ENCODE measurements at places on chromosomes 1 and 21. TPM values are rescaled to one million over a fixed set of nuclear protein-coding genes. Genes with fewer than 3 reads are reported as not detected.

FMO1 gene
- total RNA-seq = not detected

VAV3 gene
- total RNA-seq = 0.23 TPM

SYT6 gene
- not detected for total RNA-seq

PTPN7 gene
- 0.33 TPM for total RNA-seq

VASH2 gene
- total RNA-seq = 1.7 TPM

B4GALT2 gene
- 90.1 TPM for total RNA-seq

BMP8A gene
- total RNA-seq = 0.54 TPM

GNAT2 gene
- 0.44 TPM for total RNA-seq

SLC45A1 gene
- total RNA-seq = 11.3 TPM

LRRC71 gene
- 0.77 TPM for total RNA-seq

GPR3 gene
- 0.95 TPM for total RNA-seq

FCRLA gene
- 0.15 TPM for total RNA-seq

CREG1 gene
- 25.9 TPM for total RNA-seq

EPB41 gene
- total RNA-seq = 20.2 TPM

CYP4B1 gene
- not detected for total RNA-seq

MOV10 gene
- total RNA-seq = 106 TPM

ITLN1 gene
- not detected for total RNA-seq

MYOG gene
- not detected for total RNA-seq

C1orf21 gene
- total RNA-seq = 0.15 TPM

PKLR gene
- 0.13 TPM for total RNA-seq

IFI44 gene
- 2.0 TPM for total RNA-seq

PROK1 gene
- total RNA-seq = not detected

VHLL gene
- total RNA-seq = 0.28 TPM

LRRIQ3 gene
- 0.85 TPM for total RNA-seq

OTUD3 gene
- total RNA-seq = 14.1 TPM

KIAA0040 gene
- 0.31 TPM for total RNA-seq

KCNJ15 gene
- total RNA-seq = 0.13 TPM

B3GALNT2 gene
- 40.7 TPM for total RNA-seq

HEYL gene
- 2.3 TPM for total RNA-seq

OVAAL gene
- not detected for total RNA-seq

CD1B gene
- total RNA-seq = not detected

SPRR5 gene
- not detected for total RNA-seq
